Stimulated activated CD8-positive, alpha-beta memory T cell treated with anti-CD3 and anti-CD28 coated beads, Interleukin-15, amount 100 ng/mL, for 24 hours (primary cell): ENCODE measurements at places on chromosomes 3 and 15.

GRCh38 chr15:48064421-48064820, 56.4 kb upstream of the SLC24A5 start:
- DNase-seq: no peak

DNA sequence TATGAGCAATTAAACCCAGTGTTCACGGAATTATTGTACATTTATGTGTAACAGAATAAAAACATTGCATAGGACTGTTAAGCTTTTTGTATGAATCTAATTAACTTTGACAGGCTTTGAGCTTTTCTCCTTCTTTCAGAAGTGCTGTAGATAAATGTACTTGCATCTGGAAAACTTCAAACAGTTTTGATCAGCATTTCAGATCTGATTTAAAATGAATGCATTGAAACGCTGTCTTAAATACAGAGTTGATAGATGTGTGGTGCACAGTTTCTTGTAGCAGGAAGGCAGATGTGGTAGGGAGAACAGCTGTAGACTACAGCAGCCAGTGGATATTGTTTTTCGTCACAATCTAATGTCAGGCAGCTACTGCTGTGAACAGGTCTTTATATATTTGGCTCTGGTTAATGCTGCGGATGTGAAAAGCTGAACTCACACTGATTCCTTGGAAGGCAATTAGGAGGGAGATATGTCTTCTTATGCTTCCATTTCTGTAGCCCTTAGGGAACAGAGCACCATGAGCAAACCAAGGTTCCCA, 193.8 kb upstream of the GOLIM4 start:
- no peak for DNase-seq

GRCh38 chr3:125059488-125060245, 3.9 kb upstream of the HEG1 start:
- DNase-seq: no peak

DNA sequence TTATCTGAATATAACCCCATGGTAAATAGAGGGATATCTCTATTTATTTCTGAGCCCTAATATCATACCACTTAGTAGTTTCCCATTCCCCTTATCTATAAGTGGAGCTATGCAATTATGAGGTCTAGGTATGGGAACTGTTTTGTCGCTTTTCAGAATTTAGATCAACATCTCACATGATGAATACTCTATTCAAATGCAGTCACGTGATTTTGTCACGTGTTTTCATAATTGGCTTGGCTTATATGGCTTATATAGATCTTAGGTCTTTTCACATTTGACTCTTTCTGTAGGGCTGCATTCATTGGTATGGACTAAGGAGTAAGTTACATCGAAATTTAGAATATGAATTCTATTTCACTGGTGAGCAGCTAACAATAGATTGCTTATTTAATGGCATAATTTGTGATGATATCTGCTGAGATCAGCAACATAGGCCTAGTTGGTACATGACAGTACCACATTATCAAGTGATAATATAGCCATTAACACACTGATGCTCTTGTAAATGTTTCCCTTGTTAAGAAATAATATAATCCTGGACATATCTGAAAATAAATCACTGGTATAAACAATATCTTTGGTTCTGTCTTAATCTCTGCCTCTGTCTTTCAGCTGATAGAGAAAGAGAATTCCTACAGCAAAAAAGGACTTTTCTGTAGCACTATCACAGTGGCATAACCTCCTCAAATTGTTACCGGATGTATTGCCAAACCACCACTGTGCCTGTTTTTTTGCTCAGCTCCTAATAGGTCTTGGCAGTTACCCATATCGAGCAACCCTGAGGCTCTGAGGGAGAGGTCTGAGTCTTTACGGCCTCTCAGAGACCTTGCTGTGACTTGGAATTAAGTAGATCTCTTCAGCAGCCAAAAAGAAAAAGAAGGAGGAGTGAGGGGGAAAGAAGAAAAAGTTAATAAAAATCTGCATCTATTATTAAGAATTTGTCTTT, 357.1 kb downstream of the ZPLD1 start:
- no peak for DNase-seq

DNA sequence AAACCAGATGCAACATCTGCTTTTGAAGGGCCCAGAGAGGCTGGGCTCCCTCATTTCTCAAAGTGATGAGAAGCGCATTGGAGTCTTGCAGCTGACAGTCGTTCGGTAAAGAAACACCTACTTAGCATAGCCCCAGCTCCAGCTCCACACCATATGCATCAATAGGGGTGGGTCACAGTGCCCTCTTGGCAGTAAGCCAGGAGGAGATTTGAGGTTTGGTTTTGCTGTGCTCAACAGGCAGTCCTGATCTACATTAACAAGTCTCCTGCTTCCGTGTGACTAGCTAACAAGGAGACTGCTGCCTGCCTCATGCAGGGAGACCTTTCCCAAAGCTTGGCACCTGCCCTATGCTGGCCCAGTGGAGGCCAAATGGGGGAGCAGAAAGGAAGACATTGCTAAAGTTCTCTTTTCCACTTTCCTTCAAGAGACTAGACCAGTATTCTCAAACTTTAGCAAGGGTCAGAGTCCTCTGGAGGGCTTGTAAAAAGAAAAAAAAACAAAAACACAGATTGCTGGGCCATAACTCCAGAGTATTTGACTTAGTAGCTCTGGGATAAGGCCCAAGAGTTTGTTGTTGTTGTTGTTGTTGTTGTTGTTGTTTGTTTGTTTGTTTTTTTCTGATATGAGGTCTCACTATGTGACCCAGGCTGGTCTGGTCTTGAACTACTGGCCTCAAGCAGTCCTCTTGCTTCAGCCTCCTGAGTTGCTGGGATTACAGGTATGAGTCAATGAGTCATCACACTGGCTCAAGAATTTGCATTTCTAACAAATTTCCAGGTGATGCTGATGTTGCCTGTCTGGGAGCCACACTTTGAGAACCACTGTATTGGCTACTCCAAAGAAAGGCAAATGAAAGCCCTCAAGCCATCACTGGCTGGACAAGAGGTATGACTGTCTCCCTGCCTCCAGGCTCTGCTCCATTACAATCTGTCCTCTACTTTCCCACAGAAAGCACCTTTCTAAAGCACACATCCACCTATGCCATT, 294.9 kb downstream of the RORA start:
- DNase-seq: no peak

GRCh38 chr3:49079270-49079669, 14.6 kb downstream of the QRICH1 start:
- no peak for DNase-seq

GRCh38 chr3:58514405-58514804, 22.5 kb downstream of the KCTD6 start:
- no peak for DNase-seq

DNA sequence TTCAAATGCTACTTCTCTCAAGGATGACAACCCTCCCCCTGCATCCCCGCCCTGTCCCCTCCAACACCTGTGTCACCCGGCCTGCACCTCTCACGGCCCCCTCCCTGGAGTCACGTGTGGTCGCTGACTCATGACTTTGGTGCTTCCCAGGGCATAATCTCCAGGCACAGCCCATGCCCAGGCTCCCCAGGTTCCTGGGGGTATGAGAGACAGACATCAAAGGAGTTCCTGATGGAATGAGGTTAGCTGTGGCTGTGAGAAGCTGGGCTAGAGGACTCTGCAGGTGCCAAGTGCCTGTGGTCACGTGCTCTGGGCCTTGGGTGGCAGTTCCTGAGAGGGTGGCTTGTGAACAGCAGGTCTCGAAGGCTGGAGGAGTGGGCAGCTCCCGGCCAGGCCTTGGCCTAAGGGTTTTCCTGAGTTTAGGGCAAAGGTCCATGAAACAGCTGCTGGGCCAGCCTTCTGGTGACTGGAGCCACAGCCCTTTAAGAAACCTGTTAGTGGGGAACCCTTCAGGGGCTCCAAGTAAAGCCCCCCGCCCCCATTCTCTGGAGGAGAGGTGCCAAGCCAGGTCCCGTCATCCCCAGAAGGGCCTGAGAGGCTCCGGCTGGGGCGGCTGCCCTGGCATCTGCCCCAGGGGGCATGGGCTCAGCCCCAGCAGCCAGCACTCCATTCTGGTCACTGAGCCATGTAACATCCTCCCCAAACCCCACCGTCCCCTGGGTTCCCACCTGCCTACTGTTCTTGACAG, 230.0 kb downstream of the XXYLT1 start:
- no peak for DNase-seq

DNA sequence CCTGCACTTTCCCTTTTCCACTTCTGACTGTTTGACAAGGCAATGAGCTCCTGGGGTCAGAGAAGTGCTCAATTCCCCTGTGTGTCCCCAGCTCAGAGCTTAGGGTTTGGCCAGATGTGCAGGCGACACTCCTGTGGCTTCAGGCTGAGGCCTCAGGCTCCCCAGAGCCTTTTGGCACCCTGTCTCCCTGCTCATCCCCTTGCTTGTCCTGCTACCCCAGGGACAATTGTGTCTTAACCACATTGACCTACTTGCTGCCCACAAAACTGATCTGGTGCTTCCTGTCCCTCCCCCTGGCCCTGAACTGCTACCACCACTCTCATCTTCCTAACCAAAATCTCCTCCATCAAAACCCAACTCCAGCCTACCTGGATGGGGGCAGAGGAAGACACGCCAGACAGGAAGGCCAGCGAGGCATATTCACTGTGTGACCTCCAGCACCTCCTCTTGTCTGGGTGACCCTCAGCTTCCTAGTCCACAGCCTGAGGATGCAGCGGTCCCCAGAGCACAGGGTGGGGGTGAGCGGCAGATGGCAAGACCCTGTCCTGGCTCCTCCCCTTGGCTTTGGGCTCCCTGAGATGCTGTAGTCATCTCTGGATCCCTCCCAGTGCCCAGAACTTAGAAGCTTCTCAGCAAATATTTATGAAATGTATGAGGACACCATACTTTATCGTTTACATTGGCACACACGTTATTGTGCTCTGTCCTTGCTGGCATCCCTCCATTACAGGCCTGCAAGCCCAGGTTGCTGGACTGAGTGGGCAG, 98.9 kb upstream of the SLC6A6 start:
- no peak for DNase-seq

- DNase-seq: no peak
Measured at GRCh38 chr15:77017761-77018720, 23.1 kb downstream of the PSTPIP1 start.

DNA sequence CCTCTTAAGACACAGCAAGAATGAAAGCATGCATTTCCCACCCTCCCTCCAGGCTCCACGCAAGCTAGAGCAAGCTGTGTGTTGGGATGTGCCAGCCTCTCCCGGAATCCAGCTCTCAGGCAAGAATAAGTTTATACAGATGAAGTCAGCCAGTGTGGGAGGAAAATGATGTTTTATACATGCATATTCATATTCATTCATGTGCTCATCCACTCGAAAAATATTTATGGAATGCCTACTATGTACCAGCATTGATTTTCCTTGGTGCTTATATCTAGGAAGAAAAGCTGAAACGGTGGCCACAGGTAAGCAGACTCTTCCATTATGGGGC, 62.7 kb downstream of the KLHL6 start:
- DNase-seq: no peak

DNA sequence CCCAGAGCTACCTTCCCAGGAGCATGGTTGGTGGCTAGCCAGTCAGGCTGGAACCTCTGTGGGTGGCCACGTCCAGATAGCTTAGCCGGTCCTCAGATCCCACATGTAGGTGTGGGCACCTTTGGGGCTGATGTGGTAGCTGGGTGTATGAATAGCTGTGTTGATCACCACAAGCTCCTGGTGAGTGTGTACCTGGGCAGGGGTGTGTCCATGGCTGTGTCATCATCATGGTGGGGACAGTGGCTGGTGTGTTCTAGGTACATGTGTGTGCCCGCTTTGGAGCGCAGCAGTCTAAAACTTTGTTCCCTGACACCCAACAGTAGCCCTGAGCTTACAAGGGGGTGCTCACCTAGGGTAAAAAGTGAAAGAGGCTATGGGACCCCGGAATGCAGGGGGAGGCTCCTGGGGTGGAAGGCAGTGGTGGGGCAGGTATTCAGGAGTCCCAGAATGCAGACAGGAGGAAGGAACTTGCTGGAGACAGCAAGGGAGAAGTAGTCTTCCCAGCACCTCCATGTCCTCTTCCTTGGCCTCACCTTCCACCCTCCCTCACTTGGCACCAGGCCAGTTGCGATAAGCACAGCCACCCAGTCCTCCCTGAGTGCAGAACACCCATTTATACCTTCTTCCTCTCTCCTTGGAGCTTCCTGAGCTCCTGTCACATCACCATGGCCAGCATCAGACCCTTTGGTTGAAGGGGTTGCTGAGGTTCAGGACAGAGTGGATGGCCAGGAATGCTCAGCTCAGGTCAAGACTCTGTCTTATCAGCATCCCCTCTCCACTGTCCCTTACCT, 1.2 kb downstream of the CISH start:
- DNase-seq: no peak

GRCh38 chr3:117486719-117487716, 777.4 kb downstream of the TUSC7 start:
- DNase-seq: no peak

DNA sequence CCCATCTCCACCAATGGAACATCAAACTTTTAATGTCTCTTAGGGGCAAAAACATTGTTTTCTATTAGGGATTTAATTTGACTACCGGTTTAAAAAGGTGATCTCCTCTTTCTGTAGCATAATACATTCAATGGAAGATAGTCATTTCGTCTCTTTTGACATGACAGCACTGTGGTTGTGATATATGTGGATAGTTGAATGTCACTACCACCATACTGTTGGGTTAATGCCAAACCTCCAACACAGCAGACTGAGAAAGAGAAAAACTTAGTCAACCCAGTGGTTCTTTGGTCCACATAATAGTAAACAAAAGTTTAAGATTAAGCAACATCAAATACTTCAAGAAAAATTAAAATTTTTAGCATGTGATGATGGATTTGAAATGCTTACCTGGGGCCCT, 530.4 kb downstream of the AGBL1 start:
- no peak for DNase-seq

GRCh38 chr15:99324082-99324620, 72.9 kb downstream of the LRRC28 start:
- no peak for DNase-seq

DNA sequence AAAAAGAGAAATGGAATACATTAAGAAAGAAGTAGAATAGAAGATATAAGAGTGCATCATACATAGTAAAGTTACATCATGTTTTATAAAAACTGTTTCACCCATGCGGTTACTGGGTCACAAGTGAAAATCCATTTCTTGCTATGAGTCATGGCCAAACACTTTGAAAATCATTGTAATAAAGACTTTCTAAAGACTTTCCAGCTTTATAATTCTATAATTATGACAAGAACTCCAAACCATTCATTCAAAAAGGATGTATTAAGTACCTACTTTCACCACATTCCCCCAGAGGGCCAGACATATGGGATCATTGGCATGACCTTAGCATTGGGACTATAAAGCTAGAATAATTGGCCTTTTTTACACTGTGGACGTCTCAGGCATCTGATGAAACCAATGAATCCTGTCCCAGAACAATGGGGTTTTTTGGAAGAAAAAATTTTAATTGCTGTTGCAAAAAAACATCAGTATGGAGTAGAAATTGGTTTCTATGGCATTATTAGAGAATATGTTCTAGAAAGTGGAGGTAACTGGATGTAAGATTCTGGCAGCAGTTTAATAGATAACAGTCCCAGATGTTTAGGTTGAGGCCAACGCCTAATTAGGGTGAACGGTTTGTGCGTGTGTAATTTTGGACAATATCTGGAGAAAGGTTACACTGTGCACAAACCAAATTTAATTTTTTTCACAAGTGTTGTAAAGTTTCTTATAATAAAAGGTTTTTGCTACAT, 3.3 kb upstream of the SKIC8 start:
- no peak for DNase-seq
